ENCODE measurements at places on chromosomes 5 and 9.
A peak's percentile ranks its signal among the peaks of the same experiment; 100 is the strongest.

DNA sequence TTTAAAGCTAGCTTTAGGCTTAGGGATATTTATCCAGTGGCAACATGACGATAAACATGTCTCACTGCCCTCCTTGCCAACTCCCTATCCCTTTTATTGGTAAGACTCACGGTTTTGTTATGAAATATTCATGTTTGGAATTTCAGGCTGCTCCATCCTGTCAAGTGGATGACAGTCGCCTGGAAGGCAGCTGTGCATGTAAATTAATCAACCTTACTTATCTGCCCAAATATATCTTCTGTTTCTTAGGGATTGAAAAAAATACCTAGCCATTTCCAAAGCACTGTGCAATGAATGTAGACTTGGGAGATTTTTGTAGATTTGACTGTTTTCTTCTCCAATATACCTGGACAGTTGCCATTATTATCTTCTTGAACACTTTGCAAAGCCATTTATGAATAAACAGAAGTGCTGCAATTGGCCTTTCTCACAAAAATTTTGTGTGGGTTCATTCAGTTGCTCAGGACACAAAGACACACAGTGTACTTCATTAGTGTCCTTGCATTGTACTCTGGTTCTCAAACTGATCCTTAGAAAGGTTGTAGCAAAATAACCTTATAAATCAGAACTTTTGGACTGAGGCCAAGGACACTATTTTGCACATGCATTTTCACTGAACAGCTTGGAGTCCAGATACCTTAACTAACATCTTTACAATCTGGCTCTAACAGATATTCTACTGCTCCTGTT, 889.4 kb upstream of the SEMA6A start:
- DNase-seq, result no peak

DNA sequence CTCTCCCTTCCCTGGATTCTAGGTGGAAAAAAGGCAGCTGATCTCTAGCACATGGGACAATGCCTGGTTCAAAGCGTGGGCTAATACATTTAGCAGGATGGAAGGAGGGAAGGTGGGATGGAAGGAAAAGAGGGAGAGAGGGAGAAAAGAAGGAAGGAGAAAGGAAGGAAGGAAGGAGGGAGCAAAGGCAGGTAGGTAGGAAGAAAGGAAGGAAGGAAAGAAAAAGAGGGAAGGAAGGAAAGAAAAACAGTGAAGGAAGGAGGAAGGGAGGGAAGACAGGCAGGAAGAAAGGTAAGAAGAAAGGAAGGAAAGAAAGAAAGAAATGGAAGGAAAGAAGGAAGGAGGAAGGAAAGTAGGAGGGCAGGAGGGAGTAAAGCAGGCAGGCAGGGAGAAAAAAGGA, 12.2 kb upstream of the PALM2AKAP2 start:
- DNase-seq, result no peak

DNA sequence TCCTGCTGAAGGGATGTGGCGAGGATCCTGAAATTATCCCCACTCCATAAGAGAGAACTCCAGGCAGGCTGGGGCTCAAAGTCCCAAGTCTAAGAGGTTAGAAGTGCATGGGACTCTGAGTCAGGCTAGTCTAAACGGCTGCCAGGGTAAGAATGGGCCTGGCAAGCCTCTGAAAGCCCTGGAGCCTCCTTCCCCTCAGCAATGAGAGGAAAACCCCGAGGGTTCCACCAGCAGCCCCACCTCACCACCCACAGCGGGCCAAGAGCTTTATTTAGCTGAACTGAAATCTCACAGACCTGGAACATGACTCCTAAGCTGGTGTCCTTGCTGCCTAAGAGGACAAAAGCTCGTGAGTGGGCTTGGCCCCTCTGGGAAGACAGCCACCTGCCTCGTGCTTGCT, 135.5 kb downstream of the SEC61B start:
- no peak for DNase-seq

GRCh38 chr5:21238786-21239185, 1250.8 kb upstream of the CDH18 start:
- no peak for DNase-seq

DNA sequence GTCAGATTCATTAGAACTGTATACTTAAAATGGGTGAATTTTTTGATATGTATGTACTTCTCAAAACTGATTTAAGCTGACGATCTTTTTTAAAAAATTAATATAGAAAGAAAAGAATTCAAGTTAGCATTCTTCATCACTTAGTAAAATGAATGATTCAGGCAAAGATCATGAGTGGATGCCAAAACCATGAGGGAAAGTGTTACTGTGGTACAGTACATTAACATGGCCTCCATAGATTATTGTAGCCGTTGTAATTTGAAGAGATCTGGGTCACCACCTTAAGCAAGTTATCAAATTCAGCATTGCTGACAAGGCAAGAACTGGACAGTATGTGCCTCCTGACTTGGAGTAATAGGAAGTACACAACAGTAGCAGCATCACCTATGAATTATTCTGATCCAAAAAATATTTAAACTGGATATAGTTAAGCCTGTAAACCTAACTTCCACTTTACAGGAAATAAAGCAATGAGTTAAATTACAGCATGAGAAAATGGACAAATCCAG, 29.7 kb downstream of the C9orf85 start:
- DNase-seq, result no peak

GRCh38 chr9:122991370-122991830, 42.1 kb upstream of the GPR21 start:
- DNase-seq, result no peak

DNA sequence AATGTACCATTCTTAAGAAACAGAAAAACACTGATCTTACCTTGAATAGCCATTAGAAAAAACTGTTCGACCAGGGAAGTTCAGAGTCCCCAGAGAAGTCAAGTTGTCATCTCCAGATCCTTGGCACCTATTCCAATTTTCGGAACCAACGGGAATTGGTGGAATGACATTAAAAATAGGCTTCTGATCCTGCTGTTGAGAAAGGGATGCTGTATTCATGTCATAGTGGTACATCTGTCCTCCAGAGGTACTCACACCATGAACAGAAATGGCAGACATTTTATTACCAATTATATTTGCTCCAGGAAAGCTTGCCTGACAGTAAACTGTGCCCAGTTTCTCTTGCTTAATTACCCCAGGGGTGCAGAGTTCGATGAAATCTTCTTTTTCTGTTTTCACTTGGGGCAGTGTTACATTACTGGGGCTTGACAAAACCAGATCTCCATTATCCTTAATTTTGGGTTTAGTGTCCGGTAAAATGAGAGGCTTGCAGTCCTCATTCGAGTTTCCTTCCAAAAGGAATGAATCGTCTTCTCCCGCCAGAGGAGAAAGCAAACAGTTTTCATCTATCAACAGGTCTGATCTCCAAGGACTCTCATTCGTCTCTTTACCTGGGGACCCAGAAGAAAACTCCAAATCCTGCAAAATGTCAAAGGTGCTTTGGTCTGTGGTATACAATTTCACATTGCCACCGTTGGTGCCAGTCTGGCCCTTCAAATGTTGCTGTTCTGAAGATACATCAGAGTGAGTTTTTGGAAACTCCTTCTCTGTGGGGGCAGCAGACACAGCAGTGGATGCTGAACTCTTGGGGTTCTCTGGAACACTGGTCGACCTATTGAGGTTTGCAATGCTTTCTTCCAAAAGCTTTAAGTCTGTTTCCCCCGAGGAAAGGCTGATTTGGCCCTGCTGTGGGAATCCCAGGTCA, 3.6 kb downstream of the NR3C1 start:
- DNase-seq, result no peak

DNA sequence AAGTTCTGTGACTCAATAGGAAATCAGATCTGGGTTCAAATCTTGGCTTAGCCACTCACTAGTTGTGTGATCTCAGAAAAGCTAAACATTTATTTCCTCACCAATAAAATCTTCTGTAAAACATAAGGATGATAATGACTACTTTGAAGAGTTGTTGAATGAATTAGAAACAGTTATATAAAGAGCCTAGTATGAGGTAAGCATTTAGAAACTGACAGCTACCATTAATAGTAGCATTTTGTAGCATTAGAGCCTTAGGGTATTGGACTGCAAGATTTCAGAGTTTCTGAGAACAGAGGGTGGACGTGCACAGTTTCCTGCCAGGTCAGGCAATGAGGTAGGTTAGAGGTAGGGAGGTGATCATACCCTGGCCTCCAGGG, 293.2 kb downstream of the CWC27 start:
- DNase-seq, result no peak

DNA sequence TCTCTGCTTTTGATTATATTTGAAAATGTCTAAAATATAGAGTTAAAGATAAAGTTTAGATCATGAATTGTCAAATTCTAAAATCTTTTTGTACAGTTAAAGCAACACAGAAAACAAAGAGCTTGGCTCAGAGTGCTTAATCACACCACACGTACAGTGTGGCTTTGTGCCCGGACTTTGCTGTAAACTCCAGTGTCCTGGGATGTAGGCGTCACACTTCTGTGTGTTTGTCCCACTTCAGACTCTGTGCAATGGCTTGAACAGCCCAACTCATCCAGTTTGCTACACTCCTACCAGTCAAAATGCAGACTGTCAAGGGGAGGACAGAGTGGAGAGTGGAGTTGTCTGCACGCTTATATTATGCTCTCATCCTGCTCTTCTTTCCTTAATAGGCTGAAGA, 45.3 kb downstream of the SMARCA2 start:
- DNase-seq, result no peak

GRCh38 chr9:130542457-130543228, 36.7 kb upstream of the FUBP3 start:
- no peak for DNase-seq

GRCh38 chr9:117415358-117415914, 579 bp upstream of the ASTN2 start:
- DNase-seq, result no peak

DNA sequence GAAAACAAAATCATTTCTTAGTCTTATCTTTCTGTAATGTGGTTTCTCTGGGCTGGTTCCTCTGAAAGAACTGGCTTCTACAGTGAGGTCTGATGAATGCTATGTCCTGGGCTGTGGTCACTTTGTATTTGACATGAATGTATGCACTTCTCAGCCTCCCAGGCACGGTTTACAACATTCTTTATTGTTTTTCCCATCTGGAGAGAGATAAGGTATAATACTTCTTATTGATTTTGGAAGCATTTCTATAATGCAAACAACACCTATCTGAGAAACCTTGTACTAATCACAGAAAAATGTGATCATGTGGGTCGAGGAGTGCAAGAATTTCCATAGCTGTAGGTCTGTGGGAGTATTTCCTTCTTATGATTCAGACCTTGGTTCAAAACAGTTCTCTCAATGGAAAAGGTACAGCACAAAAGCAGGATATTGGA, 46.9 kb downstream of the ACTBL2 start:
- DNase-seq, result no peak

GRCh38 chr5:157546456-157547100, 29.0 kb downstream of the ADAM19 start:
- DNase-seq, result no peak

DNA sequence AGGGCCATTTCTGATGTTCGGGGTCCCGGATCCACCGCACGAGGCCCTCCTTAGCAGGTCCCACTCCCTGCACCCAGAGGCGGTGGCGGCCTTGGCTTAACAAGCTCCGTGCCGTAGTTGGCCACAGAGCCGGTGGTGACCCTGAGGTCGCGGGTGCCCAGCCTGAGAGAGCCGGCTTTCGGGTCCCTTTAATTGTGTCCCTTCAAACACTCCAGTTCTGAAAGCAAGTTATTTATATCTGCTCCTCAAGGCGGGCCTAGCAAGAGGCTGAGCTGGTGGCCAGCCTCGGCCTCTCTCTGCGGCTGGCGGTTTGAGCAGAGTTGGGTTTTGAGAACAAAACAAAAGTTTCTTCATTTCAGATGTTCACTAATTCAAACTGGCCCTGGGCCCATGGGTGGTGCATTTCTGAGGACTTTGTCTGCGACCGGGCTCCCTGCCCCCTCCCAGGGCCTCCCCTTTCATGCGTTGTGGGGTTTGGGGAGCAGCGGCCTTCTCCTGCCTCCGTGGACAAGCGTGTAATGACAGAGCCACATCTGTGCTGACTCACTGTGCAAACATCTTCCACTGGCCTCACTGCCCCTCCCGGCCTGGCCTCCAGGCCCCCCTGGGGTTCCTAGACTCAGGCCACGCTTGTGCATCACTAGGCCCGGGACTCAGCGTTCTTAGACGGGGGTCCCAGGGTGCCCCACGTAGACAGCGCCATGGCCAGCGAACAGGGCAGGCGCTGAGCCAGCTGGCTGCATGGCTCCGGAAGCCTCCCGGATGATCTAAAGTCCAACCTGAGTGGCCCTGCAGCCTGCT, 49.4 kb upstream of the COL5A1 start:
- DNase-seq, result no peak

- DNase-seq, result no peak
Measured at GRCh38 chr9:121902461-121903135, 190.5 kb downstream of the TTLL11 start.

DNA sequence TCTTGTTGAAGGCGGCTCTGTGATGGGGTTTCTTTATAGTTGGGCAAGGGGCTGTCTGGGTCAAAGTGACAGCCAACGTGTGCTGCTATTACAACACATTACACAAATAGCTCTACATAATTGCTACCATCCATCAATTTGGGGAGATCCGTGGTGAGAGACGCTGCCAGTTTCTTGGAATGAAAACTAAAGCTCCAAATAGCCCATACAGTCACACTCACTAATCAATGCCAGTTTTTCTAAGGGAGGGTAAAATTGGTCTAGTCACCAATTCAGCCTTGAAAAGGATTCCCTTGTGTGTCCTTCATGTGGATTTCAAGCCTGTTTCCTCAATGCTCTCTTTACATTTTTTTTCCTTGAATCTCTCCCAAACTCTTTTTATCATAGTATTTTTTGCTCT, 343.3 kb upstream of the KLF4 start:
- no peak for DNase-seq

- DNase-seq, result no peak
Measured at GRCh38 chr5:68271124-68271523, 55.6 kb downstream of the PIK3R1 start.

- DNase-seq, result no peak
Measured at GRCh38 chr5:149382517-149383220, 3.6 kb upstream of the IL17B start.

DNA sequence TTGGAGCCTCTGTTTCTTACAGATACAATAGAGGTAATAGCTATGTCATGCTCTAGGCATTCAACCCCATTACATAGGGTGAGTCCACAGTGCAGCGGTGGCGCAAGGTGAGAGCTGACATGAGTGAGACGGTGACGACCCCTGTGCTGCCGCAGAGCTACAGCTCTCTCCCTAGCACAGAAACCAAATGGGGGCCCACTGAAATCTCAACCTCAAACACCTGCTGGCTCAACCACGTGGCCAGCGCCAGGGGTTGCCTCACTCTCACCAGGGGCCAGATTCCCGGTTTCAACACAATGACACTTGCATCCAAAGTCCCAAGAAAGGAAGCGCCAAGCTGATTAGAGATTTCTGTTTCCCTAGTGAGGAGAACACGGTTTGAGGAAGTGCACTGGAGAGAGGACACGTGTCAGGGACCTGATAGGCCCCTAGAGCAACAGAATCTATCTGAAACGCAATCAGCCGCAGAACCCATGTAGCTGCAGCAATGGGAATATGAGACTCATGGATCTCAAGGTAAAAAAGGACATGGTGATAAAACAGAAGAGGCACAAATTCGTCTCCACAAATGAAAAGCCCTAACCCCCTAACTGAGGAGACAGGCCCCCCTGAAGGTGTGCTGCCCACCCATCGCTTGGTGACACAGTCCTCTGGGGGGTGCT, 114.3 kb downstream of the CRB2 start:
- DNase-seq, result peak; percentile 18

- no peak for DNase-seq
Measured at GRCh38 chr5:132065351-132065937, 5.0 kb downstream of the IL3 start.
